ENCODE measurements at places on chromosomes 5 and 9. TPM values are rescaled to one million over a fixed set of nuclear protein-coding genes. Genes with fewer than 3 reads are reported as not detected.

LCNL1 gene
- not detected for total RNA-seq

FOXD4L3 gene
- not detected for total RNA-seq

- DNase-seq: peak; percentile 81
Observed at GRCh38 chr9:75265525-75265972, 177.2 kb downstream of the OSTF1 start.

- DNase-seq: peak; percentile 48
Observed at GRCh38 chr9:112086627-112087026, 88.5 kb downstream of the SUSD1 start.

GRCh38 chr9:100056561-100056960 lies 42.2 kb downstream of the ERP44 start:
- DNase-seq: no peak

GRCh38 chr5:72855821-72856220 lies 39.4 kb downstream of the TNPO1 start:
- no peak for DNase-seq

GRCh38 chr5:121313886-121314285 lies 537.8 kb upstream of the FTMT start:
- no peak for DNase-seq

GRCh38 chr9:77885104-77885672 lies 146.4 kb downstream of the GNAQ start:
- no peak for DNase-seq
